ENCODE measurements at places on chromosomes 5 and 9. TPM values are rescaled to one million over a fixed set of nuclear protein-coding genes. Genes with fewer than 3 reads are reported as not detected.

- DNase-seq = no peak
These were observed 165.3 kb upstream of the NREP start for GRCh38 chr5:111922344-111922743.

GRCh38 chr9:78541868-78542443 is 245.0 kb downstream of the PSAT1 start:
- DNase-seq = no peak

DNA sequence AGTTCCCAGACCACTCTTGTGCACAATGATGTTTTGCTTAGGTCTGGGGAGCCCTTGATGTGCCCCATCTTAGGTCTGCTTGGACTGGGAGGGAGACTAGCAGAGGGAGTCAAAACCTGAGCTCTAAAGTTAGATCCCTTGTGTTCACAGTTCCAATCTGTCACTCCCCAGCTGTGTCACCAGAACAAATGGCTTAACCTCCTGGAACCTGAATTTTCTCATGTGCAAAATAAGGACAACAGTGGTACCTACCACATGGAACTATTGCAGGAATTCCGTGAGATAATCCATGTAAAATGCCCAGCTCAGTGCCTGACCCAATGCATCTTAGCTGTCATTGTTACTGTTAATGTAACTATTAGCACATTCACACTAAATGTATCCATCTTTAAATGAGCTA is 45.5 kb downstream of the GALNT10 start:
- DNase-seq = no peak

The PCDHGA11 gene
- total RNA-seq = 2.3 TPM

DNA sequence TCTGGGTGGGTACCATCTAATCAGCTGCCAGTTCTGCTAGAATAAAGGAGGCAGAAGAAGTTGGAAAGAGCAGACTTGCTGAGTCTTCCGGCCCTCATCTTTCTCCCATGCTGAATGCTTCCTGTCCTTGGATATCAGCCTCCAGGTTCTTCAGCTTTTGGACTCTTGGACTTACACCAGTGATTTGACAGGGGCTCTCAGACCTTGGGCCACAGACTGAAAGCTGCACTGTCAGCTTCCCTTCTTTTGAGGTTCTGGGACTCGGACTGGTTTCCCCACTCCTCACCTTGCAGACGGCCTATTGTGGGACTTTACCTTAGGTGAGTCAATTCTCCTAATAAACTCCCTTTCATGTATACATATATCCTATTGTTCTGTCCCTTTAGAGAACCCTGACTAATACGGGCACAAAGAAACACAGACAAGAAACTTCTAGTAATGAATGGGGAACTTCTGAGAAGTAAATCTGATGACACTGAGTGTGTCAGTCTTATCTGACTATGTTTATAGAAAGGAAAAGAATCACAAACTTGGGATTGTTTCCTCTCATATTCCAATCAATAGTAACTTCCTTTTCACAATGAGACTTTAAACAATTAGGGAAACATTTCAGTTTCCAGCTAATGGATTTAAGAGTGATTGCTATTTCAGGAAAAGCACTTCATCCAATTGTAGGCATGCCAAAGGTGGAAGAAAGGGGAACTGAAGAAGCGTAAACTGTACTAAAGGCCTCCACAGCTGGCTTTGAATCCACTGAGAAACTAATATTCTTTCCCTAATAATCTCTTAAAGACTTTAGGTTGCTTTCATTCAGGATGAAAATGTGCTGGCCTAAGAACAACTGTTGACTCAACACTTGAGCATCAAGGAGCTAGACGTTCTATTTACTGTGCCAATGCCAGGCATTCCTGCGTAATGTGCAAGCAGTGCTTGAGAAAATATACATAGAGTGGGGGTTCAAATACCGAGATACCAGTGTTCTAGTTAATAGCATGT is 127.9 kb upstream of the PTGER4 start:
- DNase-seq = peak; percentile 54

Data from upper lobe of left lung (tissue), 6 donors.